GM12878 (cell line): ENCODE measurements at places on chromosomes 16 and 17. TPM values are rescaled to one million over a fixed set of nuclear protein-coding genes. Genes with fewer than 3 reads are reported as not detected.
A peak's percentile ranks its signal among the peaks of the same experiment; 100 is the strongest.

- no peaks in the 10 kb centered on the region for H3K36me3 ChIP-seq
- no peak overlapping the region for H3K27ac ChIP-seq
- H3K4me3 ChIP-seq, result no peak overlapping the region
- no peaks in the 10 kb centered on the region for H3K4me1 ChIP-seq
These were observed 43.4 kb upstream of the SOX9 start for GRCh38 chr17:72077326-72077960.

DNA sequence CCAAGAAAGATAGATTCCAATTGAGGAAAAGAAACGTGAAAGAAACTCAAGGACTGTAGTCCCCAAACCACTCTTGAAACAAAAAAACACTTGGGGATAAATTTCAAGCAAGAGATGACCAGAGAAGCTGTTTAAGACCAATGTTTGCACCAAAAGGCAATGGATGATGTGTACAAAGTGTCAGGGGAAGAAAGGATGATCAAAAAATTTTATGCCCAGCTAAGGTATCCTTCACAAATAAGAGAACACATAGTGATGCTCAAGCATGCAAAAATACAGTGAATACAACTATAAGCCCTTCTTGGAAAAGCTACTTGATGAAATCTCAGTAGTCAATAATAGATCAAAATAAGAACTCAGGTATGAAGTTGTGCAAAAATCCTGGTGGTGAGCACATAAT lies 281.1 kb downstream of the CEP112 start:
- no peaks in the 10 kb centered on the region for H3K36me3 ChIP-seq
- H3K4me1 ChIP-seq, result peaks cover 7% of the 10 kb centered on the region
- no peaks in the 10 kb centered on the region for H3K27me3 ChIP-seq
- H3K4me3 ChIP-seq, result no peak overlapping the region
- no peak overlapping the region for H3K27ac ChIP-seq

DNA sequence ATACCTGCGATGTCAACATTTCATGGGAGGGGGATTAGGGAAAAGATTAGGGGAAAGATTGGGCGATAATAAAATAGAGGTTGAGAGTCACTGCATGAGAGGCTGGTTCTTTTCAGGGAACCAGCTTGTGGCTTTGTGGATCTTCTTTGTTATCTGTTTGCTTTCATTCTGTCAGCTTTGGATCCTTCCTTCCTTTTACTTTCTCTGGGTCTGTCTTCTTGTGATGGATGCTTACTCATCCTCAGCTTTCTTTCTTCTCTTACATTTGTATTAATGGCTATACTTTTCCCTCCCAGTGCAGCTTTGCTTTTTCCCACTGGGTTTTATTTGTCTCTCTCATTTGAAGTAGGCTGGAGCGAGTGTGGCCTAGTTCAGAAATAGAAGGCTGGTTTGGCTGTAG lies 47.1 kb downstream of the RPTOR start:
- H3K27ac ChIP-seq, result no peak overlapping the region
- no peaks in the 10 kb centered on the region for H3K4me1 ChIP-seq
- no peak overlapping the region for H3K4me3 ChIP-seq
- no peaks in the 10 kb centered on the region for H3K27me3 ChIP-seq
- no peaks in the 10 kb centered on the region for H3K36me3 ChIP-seq
- DNase-seq, result no peak

DNA sequence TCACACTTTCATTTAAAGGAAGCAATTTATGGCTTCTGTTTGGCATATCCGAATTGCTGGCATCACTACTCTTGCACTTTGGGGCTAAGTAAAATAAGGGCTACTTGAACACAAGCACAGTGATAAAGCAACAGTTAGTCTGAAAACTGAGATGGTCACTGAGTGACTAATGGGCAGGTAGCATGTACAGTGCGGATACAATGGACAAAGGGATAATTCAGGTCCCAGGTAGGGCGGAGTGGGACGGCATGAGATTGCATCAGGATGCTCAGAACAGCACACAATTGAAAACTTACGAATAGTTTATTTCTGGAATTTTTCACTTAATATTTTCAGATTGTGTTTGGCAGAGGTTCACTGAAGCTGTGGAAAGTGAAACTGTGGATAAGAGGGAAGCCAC lies 9.2 kb upstream of the SMIM36 start:
- no peaks in the 10 kb centered on the region for H3K36me3 ChIP-seq
- no peak for DNase-seq
- no peak overlapping the region for H3K4me3 ChIP-seq
- no peak overlapping the region for H3K27ac ChIP-seq
- no peaks in the 10 kb centered on the region for H3K27me3 ChIP-seq

- DNase-seq, result no peak
- no peak overlapping the region for H3K4me3 ChIP-seq
- H3K4me1 ChIP-seq, result peaks cover 4% of the 10 kb centered on the region
- H3K36me3 ChIP-seq, result no peaks in the 10 kb centered on the region
- no peaks in the 10 kb centered on the region; the same call in 1 of the 2 replicates for H3K27me3 ChIP-seq
- H3K27ac ChIP-seq, result no peak overlapping the region
These were observed 47.8 kb upstream of the NLRP1 start for GRCh38 chr17:5631958-5632590.

DNA sequence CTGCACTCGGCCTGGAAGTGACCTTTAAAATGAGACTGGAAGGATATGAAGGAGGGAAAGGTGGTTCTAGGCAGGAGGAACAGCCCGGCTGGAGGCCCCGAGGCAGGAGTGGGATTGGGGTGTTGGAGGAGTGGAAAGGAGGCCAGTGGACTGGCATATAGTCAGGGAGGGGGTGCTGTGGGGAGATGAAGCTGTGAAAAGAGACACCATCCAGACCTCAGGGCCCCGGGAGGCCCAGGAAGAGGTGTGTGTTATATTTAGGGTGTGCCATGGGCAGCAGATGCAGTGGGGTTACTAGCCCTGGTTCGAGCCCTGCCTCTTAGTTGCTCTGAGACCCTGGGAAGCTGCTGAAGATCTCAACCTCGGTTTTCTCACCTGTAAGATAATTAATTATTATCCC lies 18.9 kb upstream of the DOK4 start:
- no peaks in the 10 kb centered on the region for H3K4me1 ChIP-seq
- no peak for DNase-seq
- H3K27me3 ChIP-seq, result no peaks in the 10 kb centered on the region; the same call in 1 of the 2 replicates
- H3K4me3 ChIP-seq, result no peak overlapping the region
- H3K27ac ChIP-seq, result no peak overlapping the region

DNA sequence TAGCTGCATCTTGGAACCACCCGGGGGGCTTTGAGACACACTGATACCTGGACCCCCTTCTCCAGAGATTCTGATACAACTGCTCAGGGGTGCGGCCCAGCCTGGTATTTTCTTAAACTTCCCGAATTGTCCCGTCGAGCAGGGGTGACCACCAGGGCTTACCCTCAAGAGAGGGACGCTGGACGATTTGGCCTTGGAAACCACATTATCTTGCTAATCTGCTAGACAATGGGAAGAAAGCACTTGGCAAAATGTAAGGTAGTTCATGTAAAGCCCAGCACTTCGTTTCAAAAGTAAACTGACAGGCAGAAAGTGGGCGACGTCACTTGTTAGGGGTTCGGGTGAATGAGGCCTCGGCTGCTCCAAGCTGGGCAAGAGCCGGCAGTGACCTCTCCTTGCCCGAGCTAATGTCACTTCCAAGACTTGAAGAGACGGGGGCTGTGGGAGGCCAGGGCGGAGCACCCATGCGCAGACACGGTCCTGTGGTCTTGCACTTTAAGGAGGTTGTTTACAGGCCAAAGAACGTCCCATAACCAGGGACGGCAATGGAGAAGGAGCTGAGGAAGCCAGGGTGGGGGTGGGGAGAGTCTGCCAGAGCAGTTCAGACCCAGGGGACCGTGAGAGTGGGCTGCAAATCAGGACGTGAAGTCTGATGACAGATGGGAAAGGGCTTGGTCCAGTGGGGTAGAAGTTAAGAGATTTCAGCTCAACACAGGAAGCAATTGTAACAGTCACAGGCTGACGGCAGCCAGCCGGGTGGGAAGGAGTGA lies 152.7 kb upstream of the GSE1 start:
- no peaks in the 10 kb centered on the region for H3K4me1 ChIP-seq
- no peak for DNase-seq
- H3K4me3 ChIP-seq, result no peak overlapping the region
- no peaks in the 10 kb centered on the region for H3K36me3 ChIP-seq
- no peak overlapping the region for H3K27ac ChIP-seq

DNA sequence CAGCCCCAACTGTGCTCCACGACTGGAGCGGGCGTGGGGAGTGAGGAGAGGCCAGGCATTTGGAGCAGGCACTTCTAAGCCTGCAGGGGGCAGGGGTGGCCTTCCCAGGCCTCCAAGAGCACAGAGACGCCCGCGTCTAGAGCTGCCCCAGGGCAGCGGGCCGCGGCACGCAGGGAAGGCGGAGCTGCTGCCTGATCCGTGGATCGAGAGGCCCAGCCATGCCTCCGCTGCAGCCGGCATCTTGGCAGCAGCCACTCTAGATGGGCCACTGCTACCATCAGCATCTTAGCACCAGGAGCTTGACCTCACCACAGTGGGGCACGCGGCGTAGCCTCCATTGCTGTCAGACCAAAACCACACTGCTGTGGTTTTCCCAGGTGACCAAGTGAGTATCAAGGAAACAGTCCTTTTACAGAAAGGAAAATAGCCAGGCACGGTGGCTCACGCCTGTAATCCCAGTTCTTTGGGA lies 20.4 kb upstream of the WDR45B start:
- no peaks in the 10 kb centered on the region for H3K36me3 ChIP-seq
- H3K4me3 ChIP-seq, result no peak overlapping the region
- H3K27me3 ChIP-seq, result no peaks in the 10 kb centered on the region

DNA sequence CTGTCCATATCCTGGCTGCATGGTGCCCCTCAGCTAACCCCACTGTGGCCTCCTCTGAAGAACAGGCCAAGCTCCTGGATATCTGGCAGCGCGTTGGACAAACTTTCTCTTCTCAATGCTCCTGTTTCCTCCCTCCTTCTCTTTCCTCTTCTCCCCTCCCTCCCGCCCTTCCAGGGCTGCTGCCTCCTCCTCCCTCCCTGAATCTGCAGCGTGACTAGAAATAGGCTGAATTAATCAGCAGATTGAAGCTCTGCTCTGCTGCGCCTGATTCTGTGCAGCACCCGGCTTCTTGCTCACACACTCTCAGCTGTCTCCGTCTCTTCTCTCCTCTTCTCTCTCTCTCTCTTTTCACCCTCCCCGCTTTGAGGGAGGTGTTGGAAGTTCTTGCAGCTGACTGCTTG lies 19.8 kb downstream of the TMEM94 start:
- no peak for DNase-seq
- no peak overlapping the region for H3K27ac ChIP-seq
- H3K36me3 ChIP-seq, result peaks cover 6% of the 10 kb centered on the region

DNA sequence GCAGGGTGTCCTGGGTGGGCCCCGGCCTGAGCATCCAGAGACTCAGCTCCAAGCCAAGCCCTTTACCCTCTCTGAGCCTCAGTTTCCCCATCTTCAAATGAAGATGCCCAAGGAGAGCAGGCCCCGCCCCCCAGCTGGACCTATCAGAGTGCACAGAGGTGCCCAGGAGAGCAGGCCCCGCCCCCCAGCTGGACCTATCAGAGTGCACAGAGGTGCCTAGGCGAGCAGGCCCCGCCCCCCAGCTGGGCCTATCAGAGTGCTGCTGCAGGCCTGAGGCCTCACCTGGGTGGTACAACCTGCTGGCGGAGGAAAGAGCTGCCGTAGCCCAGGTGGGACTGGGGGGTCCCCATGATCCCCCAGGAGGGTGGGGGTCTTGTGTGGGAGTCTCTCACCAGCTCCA lies 3.4 kb upstream of the SSTR5 start:
- no peaks in the 10 kb centered on the region for H3K27me3 ChIP-seq
- H3K4me1 ChIP-seq, result no peaks in the 10 kb centered on the region
- H3K4me3 ChIP-seq, result no peak overlapping the region

DNA sequence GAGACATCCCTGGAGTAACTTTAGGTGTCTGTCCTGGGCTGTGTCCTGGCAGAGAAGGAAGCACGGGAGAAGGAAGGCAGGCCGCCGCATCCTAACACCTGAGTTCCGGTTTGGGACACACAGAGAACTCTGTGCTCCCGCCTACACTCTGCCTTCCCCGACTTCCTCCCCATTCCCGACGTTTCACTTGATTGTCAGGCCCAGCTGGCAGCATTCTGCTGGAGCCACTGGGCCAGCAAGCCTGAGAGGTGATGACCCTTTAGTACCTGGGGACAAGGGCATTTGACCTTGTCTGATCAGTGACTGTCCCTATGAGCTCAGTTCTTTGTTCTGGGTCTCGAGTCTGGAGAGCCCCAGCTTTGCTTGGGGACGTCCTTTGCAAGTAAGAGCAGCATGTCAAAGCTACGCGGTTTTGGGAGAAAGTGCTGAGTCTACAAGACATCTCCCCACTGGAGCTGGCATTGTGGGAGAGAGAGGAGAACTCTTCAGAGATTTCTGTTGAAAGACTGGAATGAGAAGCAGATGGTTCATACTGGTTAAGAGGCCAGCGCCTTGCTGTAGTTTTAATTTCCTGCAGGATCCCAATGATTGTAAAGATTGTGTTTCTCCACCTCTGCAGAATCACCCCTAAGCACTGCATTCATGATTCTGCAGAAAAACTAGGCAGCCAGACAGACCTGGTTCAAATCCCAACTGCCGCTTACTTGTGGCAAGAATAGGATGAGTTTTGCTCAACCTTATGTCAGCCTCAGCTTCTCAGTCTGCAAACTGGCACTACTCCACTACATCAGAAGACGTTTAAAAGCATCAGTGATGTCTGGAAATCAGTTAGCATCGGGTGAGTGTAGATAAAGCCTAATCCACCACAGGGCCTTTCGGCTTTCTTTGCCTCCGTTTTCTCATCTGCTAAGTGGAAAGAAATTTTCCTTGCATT lies 20.6 kb downstream of the ABAT start:
- no peaks in the 10 kb centered on the region for H3K27me3 ChIP-seq
- H3K36me3 ChIP-seq, result no peaks in the 10 kb centered on the region
- H3K4me3 ChIP-seq, result no peak overlapping the region
- H3K27ac ChIP-seq, result no peak overlapping the region
- DNase-seq, result no peak
- no peaks in the 10 kb centered on the region for H3K4me1 ChIP-seq

- H3K4me3 ChIP-seq, result peak overlapping the region; percentile 66
- H3K27ac ChIP-seq, result peak overlapping the region; percentile 91
- peaks cover 13% of the 10 kb centered on the region for H3K4me1 ChIP-seq
- DNase-seq, result no peak
- H3K27me3 ChIP-seq, result no peaks in the 10 kb centered on the region
These were observed 607 bp upstream of the PRPSAP1 start for GRCh38 chr17:76354317-76354729.

DNA sequence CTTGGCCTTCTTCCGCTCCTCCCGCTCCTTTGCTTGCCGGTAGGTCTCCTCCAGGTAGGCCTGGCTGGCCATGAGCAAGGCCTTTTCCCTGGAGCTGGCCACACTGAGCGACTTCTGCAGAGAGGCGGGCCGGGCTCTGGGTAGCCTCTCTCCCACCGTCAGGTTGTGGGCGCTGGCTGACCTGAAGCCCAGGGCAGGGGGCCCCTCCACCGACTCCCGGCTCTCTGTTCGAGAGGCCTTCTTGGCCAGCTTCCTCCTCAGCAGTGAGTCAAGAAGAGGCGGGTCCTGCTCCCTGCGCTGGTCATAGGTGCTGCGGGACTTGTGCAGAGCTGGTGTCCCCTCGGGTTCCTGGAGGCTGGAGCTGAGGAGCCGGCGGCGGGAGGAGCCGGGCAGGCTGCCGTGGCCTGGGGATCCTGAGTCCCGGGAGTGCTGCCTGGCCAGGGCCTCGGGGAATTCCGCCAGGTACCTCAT lies 12.8 kb downstream of the GPR179 start:
- H3K27me3 ChIP-seq, result no peaks in the 10 kb centered on the region
- H3K27ac ChIP-seq, result no peak overlapping the region
- no peaks in the 10 kb centered on the region for H3K36me3 ChIP-seq
- H3K4me3 ChIP-seq, result no peak overlapping the region
- DNase-seq, result no peak

- peaks cover 12% of the 10 kb centered on the region for H3K4me1 ChIP-seq
- DNase-seq, result no peak
- H3K27me3 ChIP-seq, result no peaks in the 10 kb centered on the region
- peak overlapping the region; percentile 99 for H3K4me3 ChIP-seq
These were observed 678 bp downstream of the TMEM101 start for GRCh38 chr17:44014133-44014436.

The KRT15 gene
- not detected in 2 replicates for total RNA-seq

The PPL gene
- total RNA-seq, result 0.11 and 0.18 TPM in 2 replicates

The SPN gene
- total RNA-seq, result 173 and 182 TPM in 2 replicates

The CD300E gene
- total RNA-seq, result not detected in 2 replicates
